ENCODE measurements at places on chromosomes 4 and X.

GRCh38 chrX:139739138-139739537 lies 31.2 kb upstream of the MCF2 start:
- DNase-seq = no peak

DNA sequence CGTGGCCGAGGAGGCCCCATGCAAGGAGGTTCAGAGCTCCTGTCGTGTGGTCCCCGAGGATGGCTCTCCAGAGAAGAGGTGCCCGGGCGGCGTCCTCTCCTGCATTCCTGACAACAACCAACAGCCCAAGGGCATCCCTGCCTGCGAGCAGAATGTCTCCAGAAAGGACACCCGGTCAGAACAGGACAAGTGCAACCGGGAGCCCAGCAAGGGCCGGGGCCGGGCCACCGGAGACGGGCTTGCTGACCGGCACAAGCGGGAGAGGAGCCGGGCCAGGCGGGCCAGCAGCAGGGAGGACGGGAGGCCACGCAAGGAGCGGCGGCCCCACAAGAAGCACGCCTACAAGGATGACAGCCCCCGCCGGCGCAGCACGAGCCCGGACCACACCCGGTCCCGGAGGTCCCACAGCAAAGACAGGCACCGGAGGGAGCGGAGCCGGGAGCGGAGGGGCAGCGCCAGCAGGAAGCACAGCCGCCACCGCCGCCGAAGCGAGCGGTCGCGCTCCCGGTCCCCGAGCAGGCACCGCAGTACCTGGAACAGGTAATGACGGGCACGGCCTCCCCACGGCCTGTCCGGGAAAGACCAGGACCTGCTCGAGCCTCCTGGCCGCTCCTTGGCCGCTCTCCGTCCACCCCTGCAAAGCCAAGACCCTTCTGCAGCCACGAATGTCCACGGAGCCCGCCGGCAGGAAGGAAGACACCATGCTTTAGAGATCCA lies 9.8 kb downstream of the AKAP17A start:
- DNase-seq = no peak

DNA sequence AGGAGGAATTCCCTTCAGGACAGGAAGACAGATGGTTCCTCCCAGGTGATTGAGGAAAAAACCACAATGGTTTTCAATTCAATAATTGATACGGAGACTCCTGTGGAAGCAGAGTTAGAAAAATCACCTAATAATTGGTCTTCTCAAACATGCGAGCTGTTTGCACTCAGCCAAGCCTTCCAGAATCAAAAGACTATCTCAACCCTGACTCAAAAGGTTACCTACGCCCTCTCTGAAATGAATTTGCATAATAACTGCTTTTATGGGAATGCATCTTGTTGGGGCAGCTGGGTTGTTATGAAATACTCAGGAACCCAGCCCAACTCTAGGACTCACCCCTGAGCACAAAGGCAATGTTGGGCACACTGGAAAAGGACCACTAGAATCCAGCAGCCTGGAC lies 66.9 kb upstream of the ARSJ start:
- no peak for DNase-seq

DNA sequence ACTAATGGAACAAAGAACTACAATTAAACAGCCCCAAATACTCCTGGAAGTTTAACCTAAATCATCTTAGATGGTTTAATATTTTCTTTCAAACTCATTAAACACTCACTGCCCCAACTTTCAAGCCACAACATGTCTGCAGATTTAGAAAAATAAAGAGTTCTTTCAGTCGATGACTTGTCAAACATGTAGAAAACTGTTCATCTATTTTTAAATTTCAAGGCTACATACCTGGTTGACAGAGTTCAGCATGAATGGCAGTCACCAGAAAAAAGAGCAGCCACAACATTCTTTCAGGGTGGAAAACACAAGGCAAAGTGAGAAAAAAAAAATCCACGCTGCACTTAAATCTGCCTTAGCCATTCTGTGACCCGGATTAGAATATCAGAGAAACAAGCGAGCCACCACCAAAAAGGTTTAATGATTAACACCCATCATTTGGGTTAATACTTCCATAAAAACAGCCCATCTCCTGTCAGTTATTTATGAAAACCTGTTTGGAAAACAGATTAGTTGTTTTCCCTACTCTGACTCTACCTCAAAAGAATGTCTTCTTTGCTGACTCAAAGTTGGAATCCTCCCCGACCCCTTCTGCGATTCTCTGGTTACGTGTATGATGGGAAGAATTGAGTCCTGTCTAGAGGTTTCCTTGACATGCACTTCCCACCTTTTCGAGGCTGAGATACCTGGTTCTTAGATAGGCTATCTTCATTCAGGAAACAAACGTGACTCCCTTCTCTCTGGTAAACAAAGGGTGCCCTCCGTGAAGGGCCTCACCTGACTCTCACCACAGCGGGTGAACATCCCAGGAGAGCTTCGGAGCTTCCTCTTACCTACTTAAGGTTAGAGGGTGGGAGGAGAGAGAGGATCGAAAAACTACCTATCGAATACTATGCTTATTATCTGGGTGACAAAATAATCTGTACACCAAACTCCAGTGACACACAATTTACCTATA lies at the start of gene CLTRN:
CLTRN (minus strand) TSS at position 319 of the 958 bp plus-strand sequence; CDS start at position 289, 30 bp downstream.
- DNase-seq = no peak

- no peak for DNase-seq
Measured at GRCh38 chr4:101393256-101393655, 45.9 kb upstream of the PPP3CA start.

GRCh38 chr4:128649575-128650205 lies 159.8 kb upstream of the JADE1 start:
- no peak for DNase-seq
